NCI-H2081 treated with DMSO at 0.1 percent for 48 hours (cell line): ENCODE measurements at places on chromosomes 3 and 15.

GRCh38 chr3:64756398-64756986 is 68.7 kb upstream of the ADAMTS9 start:
- DNase-seq = no peak

DNA sequence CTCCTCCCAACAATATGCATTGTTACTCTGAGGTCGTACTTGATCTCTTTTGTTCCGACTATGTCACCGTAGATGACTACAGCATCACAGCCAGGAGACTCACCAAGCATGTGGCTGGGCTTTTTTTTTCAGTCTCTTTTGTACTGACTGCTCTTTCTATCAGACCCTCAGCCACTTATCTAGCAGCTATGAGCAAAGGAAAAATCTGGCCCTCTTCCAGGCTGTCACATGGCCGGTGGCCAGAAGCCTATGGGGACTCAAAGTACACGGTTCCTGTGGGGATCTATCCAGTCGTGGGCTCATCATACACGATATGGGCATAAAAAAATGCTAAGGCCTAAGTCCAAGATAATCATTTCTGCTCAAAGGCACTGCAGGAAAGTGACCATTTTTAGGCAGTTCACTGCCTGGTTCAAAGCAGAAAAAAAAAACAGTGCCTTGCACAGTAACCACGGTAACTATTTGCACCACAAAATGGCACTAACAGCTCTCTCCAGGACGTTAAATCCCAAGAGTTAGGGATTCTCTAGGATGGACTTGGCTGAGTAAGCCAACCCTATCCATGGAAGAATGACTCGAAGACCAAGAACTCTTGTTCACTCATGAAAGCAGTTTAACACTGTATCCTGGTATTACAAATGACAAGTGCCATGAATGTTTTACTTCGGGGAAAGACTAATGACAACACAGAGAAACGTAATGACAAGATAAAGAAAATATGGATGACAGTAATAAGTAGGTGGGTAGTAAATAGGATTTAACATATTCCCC is 50.3 kb downstream of the SHQ1 start:
- peak; percentile 73 for DNase-seq

DNA sequence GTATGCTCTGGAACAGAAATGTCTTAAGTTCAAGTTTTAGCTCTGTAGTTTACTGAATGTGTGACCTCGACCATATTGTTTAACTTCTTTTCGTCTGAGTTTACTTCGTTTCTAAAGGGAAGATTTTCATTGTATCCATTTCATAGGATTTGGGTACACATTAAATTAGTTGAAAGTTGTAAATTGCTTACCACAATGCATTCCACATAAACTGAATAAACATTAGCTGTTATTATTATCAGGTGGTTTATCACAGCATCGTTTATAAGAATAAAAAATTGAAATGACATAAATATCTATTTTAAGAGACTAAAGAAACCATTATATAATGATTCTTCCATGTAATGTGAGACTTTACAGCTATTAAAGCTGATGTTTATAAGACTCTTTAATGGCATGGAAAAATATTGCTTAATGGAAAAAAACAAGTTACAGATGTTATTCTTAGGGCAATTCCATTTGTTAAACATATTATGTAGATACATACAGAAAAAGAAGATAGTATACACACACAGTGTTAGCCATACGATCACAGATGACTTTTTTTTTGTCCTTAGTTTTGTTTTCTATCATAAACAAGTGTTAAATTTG is 342.3 kb upstream of the SGO1 start:
- DNase-seq = no peak

- DNase-seq = no peak
Observed at GRCh38 chr3:172586436-172586835, 63.2 kb upstream of the TNFSF10 start.

GRCh38 chr3:59043391-59043790 is 6.4 kb downstream of the CFAP20DC start:
- DNase-seq = peak; percentile 23

- DNase-seq = no peak
Observed at GRCh38 chr3:150254309-150254708, 153.8 kb upstream of the TSC22D2 start.

GRCh38 chr15:93088200-93088980 is 621 bp downstream of the RGMA start:
- DNase-seq = no peak

- DNase-seq = no peak
Observed at GRCh38 chr3:64977308-64978100, 289.7 kb upstream of the ADAMTS9 start.

GRCh38 chr15:67605871-67606270 is 63.4 kb downstream of the MAP2K5 start:
- DNase-seq = no peak

DNA sequence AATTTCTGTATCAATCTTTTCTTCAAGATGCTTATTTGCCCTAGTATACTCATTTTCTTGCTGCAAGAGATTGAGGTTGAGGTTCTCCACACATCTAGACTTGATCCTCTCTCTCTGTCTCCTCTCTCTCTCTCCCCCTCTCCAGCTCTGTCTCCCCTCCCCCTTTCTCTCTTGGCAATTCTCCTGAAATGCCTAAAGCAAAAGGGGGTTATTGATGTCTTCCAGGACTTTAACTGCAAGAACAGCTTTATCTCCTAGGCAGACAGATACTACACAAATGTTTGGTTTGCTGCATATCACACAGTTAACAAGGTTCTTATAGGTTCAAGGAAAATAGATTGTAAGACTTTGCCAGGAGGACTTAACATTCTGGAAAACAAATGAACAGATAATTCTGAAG is 52.1 kb downstream of the TMEM212 start:
- no peak for DNase-seq

GRCh38 chr3:49903451-49904424 is at the start of gene MST1R:
MST1R (minus strand) TSS chr3:49903873; CDS start chr3:49903609, 264 bp downstream.
- no peak for DNase-seq

- no peak for DNase-seq
Observed at GRCh38 chr3:73448761-73449301, 175.9 kb downstream of the PDZRN3 start.

DNA sequence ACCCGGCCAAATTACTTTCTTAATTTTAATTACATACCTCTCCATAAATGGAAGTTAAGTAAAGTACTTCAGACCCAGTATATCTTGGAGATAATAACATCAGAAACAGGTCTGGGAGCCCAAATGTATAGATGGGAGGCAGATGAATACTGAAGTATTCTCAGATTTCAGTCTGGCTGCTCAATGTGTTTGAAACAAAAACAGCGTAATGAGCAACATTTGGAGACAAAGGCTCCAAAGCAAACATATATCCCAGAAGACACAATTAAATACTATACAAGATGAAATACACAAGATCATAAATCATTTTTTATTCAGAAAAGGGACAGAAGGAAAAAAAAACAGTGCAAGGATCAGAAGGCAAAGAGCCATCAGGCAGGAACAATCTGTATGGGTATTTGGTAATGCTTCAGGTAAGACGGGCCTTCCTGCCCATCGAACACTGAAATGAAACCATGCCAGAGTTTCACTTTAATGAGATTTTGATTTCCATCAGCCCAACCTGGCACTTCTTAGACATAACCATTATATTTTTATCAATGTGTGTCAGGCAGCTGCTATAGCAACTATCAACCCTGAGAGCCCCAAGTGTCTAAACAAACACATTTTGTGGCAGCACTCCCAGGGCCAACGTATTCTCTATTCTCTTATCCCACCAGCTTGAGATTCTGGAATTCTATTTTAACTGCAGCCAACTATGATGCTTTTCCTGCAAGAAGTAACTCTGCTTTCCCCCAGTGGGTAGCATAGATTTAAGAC is 210.8 kb downstream of the STT3B start:
- DNase-seq = no peak

DNA sequence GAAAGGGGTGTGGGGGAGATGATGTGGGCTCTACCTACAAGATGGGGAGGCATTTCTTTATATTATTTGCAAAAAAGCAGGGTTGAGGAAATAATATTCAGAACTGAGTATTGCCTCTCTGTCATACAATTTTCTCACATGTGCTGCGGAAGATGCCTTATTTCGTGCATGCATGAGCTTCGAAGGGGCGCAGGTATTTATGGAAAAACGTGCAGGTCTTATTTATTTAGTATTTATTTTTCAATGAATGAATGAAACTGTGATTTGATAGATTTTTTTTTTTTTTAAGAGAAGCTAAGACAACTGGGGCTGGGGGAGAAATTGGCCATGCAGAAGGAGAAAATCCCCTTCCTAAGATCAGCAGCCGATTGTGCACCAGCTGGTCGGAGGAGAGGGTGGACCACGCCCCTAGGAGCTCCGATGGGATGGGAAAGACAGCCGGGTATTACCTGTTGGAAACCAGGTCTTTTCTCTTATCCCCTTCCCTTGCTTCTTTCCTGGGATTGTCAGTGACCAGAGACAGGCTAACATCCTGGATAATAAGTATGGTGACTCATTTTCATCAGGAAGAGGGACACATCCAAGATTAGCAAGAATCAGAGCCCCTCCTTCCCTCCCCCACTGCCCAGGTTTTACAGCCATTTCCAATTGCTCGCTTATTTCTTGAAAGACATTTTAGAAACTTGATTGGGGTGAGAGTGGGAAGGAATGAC is 875 bp downstream of the GAP43 start:
- DNase-seq = no peak

DNA sequence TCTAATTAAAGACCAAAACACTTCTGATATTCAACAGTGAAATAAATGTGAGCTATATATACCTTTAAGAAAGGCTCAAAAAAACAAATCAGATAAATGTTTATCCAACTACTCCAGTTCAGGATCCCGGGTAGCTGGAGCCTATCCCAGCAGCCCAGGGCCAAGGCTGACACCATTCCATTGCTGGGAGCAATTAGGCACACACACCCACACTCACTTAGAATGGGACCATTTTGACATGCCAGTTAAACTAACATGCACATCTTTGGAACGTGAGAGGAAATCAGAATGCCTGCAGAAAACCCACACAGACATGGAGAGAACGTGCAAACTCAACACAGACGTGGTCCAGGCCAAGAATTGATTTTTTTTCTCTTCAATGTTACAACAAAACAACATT is 30.0 kb upstream of the PLSCR4 start:
- DNase-seq = no peak

- no peak for DNase-seq
Observed at GRCh38 chr3:47420044-47420430, 39.2 kb downstream of the PTPN23 start.

- no peak for DNase-seq
Observed at GRCh38 chr3:11140030-11140712, 14.1 kb upstream of the HRH1 start.

DNA sequence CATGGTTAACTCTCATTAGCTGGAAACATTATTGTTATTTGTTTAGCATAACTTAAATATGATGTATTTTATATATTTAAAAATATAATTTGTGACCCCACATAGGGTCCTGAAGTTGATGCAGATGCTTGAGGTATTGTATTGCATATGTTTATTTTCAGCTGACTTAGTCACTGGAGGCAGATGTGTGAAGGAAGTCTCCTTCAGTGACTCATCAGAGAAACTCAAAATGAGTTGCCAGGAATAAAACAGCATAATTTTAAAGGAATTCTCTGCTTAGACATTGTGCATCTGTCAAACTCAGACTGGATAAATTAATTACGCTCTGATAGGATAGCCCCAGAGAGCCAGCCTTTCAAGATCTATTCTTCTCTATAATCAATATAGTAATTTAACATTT is 7.9 kb upstream of the OR4F6 start:
- no peak for DNase-seq

GRCh38 chr3:167866331-167866730 is 130.8 kb downstream of the SERPINI1 start:
- no peak for DNase-seq

DNA sequence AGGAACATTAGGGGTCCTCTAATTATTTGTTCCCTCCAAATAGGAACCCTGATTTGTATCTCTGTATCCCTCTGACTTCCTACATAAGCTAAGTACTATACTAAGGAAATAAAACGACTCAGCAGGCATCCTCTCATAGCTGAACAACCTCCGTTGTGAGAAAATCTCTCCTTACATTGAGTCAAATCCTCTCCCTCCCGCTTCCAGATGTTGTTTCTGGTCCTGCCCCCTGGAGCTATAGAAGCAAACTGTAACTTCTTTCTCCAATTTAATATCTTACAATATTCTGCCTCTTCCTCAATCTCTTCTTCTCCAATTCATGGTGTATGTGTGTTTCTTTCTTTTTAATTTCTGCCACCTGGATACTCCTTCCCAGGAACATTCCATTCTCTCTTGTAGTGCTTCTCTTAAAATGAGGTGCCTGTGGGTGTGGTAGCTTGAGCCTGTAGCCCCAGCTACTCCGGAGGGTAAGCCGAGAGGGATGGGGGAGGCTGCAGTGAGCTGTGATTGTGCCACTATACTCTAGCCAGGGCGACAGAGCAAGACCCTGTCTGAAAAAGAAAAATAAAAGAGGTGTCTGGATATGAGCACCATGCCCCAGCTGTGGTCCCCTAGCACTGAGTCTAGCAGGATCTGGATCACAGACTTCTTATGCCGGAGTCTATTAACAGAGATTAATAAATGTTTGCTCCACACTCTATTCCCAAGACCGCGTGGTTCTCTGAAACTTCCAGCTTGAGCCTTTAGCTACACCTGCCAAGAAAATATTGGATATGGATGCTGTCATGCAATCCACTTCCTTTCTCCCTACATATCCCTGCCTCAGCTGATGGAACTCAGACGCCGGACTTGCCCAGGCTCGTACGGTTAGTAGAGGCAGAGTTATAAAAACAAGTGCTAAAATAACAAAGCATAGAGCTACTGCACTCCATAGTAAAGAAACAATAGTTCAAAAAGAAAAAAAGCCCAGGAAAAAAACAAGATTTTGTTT is 42.9 kb upstream of the NEO1 start:
- DNase-seq = no peak

GRCh38 chr15:31459400-31459748 is 132.7 kb downstream of the KLF13 start:
- no peak for DNase-seq

- no peak for DNase-seq
Observed at GRCh38 chr3:191254098-191254873, 55.2 kb downstream of the OSTN start.

DNA sequence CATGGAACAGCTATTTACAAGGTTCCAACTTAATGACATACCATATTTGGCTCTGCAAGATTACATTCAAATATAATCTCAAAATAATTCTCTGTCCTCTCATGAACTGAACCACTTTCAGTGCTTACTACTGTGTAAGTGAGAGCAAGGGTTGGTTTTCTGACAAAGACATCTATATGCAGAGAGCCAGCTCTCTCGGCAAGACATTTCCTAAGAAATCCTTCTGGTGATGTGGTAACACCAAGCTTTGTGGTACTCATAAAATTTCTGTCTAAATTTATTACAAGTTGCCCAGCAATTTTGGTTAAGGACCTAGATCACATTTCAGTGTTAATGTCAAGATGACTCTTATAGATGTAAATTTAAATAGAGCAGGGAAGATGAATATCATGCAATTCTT is 184.9 kb downstream of the GAP43 start:
- DNase-seq = no peak

DNA sequence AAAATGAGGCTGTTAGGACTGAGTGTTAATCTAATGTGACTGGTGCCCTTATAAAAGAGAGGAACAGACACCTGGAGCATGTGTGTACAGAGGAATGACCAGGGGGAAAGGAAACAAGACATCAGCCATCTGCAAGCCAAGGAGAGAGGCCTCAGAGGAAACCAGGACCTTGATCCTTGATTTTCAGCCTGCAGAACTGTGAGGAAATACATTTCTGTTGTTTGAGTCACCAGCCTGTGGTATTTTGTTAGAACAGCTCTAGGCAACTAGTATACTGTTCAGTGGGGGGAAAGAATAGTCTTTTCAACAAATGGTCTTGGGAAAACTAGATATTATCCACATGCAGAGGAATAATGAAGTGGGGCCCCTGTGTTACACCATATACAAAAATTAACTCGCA is 80.6 kb downstream of the CCR1 start:
- no peak for DNase-seq
